ENCODE measurements at places on chromosomes 11 and 22. TPM values are rescaled to one million over a fixed set of nuclear protein-coding genes. Genes with fewer than 3 reads are reported as not detected.

CCDC87 gene
- 0.18 TPM for total RNA-seq

SAA1 gene
- not detected for total RNA-seq

SPINDOC gene
- 33.3 TPM for total RNA-seq

FLRT1 gene
- total RNA-seq: not detected

DNA sequence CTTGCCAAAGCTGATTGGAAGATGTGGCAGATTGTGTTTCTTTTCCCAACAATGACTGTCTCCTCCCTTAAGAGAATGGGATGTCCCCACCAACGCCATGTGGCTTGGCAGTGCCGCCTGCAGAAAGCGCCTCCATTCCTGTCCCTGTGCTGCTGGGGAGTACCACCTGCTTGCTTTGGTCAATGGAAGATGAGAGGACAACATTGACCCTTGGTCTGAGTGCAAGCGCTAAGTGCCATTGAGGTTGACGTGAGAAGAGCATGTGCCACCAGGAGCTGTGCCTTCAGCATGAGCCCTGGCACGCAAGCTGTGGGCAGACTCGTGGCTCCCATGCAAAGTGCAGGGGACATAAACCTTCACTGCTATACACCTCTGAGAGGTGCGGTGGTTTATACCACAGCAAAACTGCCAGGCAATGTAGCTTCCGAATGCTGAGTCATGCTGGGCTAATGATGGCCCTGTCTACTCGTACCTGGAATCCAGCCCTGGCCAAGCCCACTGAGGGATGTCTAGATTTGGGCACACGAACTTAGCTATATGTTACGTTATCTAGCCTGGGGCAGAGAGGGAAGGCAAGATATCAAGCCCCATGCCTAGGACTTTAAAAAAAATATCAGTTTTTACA lies 41.9 kb downstream of the MYEOV start:
- DNase-seq: no peak

- no peak for DNase-seq
Observed at GRCh38 chr11:92340839-92341238, 116.2 kb downstream of the FAT3 start.

GRCh38 chr22:34897126-34897525 lies 168.8 kb upstream of the ISX start:
- DNase-seq: no peak

DNA sequence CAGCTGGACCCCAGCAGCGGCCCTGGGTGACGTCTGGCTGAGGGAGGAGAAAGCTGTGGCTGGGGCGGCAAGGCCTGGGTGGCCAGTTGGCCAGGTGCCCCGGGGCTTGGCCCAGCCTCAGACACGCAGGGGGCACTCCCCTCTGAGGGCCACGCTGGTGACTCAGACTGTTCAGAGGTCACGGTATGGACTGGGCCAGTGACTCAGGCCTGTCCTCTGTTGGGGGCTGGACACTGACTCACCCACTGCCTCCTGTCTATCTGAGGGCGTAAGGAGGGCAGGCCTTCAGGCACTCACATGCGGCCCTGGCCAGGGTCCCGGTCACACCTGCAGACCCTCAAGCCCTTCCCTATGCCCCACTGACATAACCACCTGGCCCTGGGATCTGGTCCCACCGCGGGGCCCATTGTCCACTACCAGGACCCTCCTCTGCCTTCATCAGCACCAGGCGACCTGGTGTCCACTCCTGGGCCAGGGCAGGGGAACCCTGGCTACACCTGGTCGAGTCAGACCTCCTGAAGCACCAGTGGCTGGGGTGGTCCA lies 3.7 kb upstream of the MUC5AC start:
- peak; percentile 25 for DNase-seq

GRCh38 chr11:128733440-128734102 lies 39.7 kb downstream of the FLI1 start:
- no peak for DNase-seq

DNA sequence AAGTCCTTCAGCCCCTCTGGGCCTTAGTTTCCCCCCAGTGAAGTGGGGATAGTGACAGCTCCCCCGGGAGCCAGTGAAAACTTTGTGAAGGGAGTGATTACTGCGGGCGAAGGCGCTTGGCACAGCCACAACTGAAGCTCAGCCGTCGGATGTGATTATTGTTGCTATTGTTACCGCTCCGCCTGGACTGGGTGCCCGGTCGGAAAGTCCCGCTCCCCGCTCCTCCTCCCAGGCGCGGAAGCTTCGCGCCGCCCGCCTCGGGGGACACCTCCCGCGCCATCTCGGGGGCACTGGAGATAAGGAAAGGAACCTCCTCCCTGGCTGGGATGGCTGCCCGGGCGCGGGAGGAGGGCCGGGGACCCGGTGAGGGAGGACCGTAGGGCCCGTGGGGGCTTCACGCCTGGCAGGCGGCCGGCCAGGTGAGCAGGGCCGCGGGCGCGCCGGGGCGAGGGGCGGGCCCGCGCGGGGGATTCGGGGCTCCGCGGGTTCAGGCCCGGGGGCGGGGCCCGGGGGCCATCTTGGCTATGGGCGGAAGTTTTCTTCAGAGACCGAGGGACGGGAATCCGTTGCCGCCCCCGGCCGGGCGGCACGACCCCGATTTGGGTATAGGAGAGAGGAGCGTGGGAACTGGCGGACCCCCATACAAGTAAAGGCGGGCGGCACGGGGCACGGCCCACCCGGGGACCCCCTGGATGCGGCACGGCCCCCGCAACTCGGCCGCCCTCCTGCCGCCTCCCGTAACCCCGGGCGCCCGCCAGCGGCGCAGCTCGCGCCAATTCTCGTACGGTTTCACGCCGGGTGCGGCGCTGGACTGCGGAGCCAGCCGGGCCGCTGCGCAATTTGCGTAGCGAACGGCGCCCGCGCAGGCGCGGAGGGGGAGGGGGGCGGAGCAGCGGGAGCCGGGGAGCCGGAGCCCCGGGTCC lies at the start of gene GPR137:
GPR137 (plus strand) TSS at position 887 of the 923 bp plus-strand sequence. CDS start 677 bp downstream, outside the sequence.
- DNase-seq: no peak

DNA sequence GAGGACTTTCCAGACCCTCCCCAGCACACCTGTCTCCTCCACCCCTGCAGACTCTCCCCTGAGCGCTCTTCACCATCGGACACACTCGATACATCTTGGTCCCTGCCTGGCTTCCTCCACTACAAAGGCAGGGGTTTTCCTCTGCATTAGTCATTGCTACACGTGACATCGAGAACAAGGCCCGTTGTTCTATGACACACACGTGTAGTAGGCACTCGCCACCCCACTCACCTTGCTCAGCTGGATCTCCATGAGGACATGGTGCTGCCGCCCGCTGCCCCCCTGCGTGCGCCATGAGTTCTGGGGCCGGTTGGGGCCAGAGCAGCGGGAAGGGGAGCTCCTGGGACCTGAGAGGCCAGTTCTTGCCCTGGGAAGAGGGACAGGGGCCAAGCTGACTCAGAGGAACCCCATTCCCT lies 16.7 kb downstream of the ATG2A start:
- DNase-seq: no peak

DNA sequence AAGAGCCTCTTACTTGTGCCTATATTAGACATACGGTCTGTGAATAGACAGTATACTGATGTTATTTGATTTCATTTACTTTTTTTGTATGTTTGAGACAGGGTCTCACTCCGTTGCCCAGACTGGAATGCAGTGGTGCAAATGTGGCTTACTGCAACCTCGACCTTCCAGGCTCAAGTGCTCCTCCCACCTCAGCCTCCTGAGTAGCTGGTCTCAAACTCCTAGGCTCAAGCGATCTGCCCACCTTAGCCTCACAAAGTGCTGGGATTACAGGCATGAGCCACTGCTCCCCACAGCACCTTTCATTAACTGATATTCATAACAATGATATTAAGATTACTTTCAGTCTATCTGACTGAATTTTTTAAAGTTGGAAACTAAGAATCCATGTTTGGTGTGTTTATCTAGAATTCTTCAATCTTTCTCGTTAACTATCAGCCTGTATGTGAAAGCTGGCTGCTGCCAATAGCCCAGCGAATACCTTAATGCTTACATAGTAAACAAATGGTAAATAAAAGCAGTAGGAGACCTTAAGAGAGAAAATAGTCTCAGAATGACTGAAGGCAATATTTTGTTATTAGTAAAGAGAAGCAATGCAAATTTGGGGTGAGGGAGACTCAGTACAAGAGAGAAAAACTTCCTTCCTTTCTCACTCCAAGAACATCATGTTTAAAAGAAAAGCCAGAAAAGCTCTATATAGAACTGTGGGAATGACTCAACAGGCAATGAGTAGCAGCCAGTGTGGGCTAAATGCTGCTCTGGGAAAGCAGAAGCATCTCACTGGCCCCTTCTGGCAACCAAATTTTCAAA lies 101.9 kb downstream of the MRTFA start:
- DNase-seq: no peak

GRCh38 chr11:99068832-99069231 lies 48.1 kb downstream of the CNTN5 start:
- no peak for DNase-seq

DNA sequence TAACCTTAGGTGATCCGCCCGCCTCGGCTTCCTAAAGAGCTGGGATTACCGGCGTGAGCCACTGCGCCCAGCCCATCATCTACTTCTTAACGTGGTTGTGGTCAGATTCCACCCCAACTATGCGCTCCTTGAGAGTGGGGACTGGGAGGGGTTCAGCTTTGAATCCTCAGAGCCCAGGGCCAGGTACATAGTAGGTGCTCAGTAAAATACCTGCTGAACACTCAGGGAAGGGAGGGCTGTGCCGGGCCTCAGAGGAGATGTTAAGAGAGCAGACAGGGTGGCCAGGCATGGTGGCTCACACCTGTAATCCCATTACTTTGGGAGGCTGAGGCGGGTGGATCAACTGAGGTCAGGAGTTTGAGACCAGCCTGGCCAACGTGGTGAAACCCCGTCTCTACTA lies 1.2 kb upstream of the LGALS1 start:
- DNase-seq: no peak

- DNase-seq: no peak
Observed at GRCh38 chr11:126400479-126400878, 45.0 kb downstream of the ST3GAL4 start.

DNA sequence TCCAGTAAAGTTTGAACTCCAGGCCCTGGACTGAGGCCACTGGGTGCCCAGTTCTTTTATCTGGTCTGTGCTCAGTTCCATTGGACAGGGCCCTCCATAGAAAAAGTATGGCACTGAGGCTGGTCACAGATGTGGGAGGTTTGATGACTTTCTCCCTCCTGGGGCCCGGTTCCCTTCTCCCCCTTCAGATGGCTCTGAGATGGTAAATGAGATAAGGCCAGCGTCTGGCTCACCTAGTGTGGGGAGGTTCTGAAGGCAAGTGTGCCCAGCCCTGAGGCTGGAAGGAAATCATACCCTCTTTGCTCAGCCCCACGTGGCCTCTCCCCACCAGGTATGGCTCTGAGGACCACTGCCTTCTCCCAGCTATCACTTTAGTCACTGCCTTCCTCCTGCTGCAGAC lies 1.5 kb upstream of the CLDN5 start:
- DNase-seq: no peak

Measured in glomerular endothelial cell (primary cell).